ENCODE measurements at places on chromosomes 3 and 15.

GRCh38 chr3:130925628-130926027, 31.7 kb downstream of the ATP2C1 start:
- no peak for DNase-seq

- DNase-seq, result no peak
Measured at GRCh38 chr15:98666841-98667240, 18.5 kb downstream of the IGF1R start.

DNA sequence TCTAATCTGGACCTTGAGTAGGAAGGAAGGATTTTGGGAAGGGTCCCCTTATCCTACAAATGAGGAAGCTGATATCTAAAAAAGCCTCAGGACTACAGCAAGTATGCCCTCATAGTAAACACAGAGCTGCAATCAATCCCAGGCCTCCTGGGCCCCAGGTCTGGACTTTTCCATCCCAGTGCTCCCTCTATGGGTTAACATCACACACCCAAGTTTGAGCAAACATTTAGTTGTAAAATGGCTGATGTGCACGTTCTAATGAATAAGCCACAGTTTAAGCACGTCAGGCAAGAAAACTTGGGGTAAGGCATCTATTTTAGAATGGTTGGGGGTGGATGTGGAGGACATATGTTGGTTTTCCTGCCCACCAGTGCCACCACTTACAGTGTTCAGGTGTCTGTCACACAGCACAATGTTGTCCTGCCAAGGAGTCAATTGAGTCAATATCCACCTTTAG, 44.3 kb upstream of the UBE2E1 start:
- no peak for DNase-seq

GRCh38 chr3:195613468-195614069, 29.8 kb upstream of the APOD start:
- DNase-seq, result no peak

GRCh38 chr3:83928391-83928790, 1030.4 kb upstream of the CADM2 start:
- DNase-seq, result no peak

GRCh38 chr3:171658841-171659240, 151.4 kb downstream of the PLD1 start:
- no peak for DNase-seq

DNA sequence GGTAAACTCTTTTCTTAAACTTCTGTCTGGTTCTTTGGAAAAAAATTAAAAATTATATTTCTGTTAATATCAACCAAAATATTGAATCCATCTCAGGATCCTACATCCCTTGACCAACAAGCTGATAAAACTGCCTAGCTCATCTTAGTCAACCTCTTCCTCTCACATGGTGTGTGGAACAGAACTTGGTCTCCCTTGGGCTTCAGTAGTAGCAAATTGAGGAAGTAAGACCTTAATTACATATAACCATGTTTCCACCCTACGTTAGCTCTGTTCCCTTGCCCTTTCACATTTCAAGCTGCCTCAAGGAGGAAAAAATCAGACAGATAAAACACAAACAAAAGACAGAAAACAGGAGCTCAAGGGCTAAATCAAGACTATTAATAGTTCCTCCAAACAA, 116.4 kb downstream of the GREM1 start:
- DNase-seq, result peak; percentile 68

DNA sequence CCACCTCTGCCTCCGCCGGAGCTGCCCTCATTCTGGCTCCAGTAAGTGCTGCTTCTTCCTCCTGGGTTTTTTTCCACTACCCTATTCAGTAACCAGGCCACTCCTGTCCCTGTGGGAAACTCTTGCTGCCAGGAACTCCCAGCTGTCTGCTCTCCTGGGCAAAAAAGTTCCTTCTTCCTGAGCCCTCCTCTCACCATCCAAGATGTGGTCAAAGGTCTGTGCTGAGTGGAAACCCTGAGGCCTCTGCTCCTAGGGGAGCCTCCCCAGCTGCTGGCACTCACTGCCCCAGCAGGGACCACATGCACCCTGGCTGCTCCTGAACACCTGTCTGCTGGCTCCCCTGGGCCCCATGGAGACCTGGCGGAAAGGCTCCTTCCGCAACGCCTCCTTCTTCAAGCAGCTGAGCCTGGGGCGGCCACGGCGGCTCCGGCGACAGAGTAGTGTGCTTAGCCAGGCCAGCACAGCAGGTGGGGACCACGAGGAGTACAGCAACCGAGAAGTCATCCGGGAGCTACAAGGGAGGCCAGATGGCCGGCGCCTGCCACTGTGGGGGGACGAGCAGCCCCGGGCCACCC, 454 bp downstream of the C15orf62 start:
- DNase-seq, result peak; percentile 20

DNA sequence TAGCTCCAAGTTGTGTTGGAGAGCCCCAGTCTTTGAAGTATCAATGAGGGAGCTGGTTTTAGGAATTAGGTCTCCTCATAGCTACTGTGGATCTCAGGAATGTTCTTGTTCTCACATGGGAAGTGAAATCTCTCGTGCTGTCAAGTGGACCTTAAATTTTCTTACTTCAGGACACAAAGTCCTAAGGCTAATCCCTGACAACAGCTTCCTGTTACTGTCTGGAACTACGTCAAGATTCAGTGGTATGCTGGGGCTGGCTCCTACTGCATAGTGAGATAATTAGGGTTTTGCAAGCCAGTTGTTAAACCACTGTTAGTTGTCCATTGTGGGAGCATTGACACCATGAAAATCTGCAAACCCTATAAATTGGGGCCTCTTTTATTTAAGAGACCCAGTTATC, 22.8 kb downstream of the MESP1 start:
- DNase-seq, result no peak

- no peak for DNase-seq
Measured at GRCh38 chr3:138812806-138813205, 21.9 kb downstream of the PIK3CB start.

DNA sequence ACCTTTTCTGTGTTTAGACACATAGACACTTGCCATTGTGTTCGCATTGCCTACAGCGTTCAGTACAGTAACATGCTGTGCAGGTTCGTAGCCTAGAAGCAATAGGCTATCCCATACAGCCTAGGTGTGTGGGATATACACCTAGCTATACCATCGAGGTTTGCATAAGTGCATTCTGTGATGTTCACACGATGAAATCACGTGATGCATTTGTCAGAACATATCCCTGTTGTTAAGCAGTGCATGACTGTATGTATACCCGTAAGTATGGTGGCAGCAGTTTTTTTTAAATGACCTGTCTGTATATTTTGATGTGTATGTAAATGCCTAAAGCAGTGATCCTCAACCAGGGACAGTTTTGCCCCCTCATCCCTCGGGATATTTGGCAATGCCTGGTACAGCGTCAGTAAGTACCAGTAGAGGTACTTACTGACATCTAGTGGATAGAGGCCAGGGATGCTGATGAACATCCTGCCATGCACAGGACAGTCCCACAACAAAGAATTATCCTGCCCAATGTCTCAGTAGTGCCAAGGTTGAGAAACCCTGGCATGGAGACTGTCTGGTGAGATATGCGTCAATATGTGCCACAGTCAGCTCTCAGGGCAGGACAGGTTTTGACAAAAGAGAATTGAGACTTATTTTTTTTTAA, 129.1 kb downstream of the HCN4 start:
- DNase-seq, result peak; percentile 41

- no peak for DNase-seq
Measured at GRCh38 chr15:74983725-74984231, 11.6 kb upstream of the SCAMP5 start.

GRCh38 chr3:27360113-27361078, 8.8 kb downstream of the NEK10 start:
- DNase-seq, result no peak

DNA sequence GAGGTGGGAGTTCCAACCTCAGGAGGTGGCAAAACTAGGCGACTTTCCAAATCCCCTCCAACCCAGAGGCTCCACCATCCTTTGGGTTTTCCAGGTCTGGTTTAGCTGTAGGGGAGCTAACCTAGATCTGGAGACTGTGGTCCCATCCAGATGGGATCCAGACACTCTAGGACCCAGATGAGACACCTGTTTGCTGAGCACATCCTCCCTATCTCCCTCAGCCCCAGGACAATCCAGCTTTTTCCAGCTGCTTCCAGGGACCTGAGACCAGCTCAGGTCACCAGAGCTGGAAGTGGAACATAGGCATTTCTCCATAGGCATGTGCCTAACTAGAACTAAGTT, 18.2 kb downstream of the CRTAP start:
- DNase-seq, result no peak

DNA sequence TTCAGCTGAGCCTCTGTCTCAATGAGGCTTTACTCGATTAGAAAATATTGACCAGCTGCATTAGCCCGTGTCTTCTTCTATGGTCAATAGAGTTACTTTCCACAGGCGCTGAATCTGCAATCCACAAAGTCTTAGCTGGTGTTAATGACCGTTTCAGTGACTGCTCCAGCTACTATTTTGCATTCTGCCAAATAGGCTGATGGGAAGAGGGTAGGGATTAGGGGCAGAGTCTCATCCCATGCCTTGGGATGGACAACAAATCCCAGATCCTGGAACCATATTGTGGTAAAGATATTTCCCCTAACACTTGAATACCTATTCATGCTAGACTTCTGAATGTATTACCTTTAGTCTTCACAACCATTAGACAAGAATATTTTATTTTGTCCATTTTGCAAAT, 29.5 kb upstream of the MAGI1 start:
- no peak for DNase-seq

DNA sequence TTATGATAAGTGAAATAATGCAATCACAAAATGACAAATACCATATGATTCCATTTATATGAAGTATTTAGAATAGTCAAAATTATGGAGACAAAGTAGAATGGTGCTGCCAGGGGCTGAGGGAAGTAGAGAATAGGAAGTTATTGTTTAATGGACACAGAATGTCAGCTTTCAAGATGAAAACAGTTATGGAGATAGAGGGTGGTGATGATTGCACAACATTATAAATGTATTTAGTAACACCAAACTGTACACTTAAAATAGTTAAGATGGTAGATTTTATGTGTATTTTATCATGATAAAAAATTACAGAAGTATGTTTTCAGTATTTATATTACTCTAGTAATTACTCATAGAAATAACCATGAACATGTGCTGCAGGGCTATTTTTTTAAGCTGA, 100.8 kb upstream of the AZI2 start:
- DNase-seq, result no peak

DNA sequence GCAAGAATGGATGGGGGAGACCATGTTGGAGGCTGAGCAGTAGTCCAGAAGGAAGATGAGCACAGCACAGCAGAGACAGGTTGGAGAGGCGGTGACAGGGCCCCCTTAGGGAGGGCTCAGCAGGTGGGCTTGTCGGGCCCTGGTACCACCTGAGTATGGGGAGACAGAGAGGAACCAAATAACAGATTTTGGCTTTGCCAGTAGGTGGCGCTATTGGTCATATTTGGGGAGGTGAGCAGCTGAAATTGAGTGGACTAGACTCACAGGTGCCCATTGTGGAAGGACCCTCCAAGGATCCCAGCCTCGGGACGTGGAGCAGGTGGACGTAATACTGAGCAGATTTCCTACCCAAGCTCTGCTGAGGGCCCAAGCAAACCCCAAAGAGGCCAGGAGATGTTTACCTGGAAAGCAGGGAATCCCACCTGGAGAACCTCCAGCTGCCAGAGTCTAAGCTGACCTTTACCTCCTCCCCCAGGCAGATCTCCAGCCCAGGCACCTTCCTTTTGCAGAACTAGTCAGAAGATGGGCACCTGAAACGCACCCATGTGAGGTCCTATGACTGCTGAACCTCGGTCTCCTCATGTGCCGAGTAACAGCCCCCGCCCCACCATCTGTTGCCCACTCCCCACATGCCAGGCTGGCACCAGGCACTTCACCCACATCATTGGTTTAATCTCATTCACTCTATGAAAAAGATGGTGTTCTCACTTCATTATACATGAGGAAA, 24.6 kb upstream of the CORO2B start:
- peak; percentile 86 for DNase-seq

DNA sequence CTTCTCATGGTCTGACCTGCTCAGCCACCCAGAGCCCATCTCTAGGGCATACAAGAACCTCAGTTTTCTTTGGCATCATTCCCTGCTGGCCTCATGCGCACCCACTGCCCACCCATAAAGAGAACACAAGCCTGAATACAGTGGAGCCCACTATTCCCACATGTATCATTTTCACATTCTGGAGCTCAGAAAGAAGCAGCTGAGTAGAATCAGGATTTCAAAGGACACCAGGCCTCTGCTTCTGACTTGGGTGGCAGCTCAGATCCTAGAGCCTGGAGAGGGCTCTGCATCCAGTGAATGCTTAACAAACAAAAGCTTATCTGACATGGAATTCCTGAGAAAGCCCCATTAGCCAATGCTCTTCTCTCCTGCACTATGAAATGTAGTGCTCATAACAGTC, 34.7 kb downstream of the RBP2 start:
- DNase-seq, result no peak

DNA sequence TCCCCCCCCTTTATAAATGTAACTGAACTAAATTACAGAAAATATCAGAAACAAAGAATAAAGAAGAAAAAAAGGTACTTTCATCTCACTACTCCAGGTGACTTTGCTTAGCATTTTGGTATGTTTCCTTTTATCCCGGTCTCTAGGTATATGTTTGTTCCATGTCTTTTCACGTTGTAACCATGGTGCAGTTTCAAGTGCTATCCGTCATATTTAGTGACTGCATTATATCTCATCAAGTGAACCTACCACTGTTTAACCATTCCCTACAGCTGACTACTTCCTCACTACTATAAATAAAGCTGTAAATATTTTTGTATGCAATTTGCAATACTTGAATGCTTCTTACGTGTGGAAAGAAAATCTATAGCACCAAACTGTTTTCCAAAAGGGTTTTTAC, 2.2 kb downstream of the BTBD1 start:
- DNase-seq, result no peak

DNA sequence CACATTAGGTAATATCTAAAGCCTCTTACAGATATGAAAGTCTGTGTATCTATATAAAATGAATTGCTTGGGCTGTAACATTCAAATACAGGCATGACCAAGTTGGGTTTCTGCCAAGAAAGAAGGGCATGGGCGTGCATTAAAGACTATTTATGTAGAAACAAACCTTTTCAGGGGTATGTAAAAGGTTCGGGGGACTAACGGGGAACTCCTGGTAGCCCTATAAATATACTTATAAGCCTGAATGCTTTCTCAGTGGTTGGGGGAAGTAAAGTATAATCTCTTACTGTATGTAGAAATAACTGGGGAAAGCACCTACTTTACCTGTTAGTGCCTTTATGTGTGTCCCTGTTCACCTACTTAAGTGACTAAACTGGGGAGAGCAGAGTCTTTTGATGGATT, 154.5 kb upstream of the TBL1XR1 start:
- DNase-seq, result no peak

- DNase-seq, result no peak
Measured at GRCh38 chr3:2872884-2873283, 237.3 kb downstream of the IL5RA start.
